Chondrocyte (in vitro differentiated cells): ENCODE measurements at places on chromosomes 3 and 15.

DNA sequence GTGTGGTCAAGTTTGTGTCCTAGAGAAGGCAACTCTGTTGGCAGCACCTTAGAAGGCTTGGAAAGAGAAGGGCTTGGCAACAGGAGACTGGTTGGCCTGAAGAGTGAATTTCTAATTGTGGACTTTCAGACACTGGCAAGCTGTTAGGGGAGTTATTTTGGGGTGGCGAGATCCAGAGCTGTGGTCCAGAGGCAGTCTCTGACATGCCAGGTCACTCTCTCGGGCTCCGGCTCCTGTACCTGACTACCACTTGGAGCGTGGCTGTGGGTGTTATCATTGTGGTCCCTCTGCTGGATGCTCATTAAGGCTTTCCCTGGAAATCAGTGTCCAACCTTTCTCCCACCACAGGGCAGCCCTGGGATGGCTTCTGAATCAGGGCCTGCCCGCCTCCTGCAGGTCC, 209.0 kb downstream of the SLCO3A1 start:
- no peak for DNase-seq

- DNase-seq, result no peak
Measured at GRCh38 chr3:148464246-148464645, 233.5 kb upstream of the AGTR1 start.

- DNase-seq, result no peak
Measured at GRCh38 chr3:149493315-149494021, 19.0 kb downstream of the TM4SF4 start.

- DNase-seq, result no peak
Measured at GRCh38 chr3:162141272-162141791, 644.7 kb downstream of the OTOL1 start.

- no peak for DNase-seq
Measured at GRCh38 chr3:23952646-23953045, 7.6 kb downstream of the NR1D2 start.

- DNase-seq, result no peak
Measured at GRCh38 chr3:185653949-185654757, 68.1 kb downstream of the SENP2 start.

GRCh38 chr15:101060576-101061551, 141.7 kb downstream of the LRRK1 start:
- DNase-seq, result no peak

DNA sequence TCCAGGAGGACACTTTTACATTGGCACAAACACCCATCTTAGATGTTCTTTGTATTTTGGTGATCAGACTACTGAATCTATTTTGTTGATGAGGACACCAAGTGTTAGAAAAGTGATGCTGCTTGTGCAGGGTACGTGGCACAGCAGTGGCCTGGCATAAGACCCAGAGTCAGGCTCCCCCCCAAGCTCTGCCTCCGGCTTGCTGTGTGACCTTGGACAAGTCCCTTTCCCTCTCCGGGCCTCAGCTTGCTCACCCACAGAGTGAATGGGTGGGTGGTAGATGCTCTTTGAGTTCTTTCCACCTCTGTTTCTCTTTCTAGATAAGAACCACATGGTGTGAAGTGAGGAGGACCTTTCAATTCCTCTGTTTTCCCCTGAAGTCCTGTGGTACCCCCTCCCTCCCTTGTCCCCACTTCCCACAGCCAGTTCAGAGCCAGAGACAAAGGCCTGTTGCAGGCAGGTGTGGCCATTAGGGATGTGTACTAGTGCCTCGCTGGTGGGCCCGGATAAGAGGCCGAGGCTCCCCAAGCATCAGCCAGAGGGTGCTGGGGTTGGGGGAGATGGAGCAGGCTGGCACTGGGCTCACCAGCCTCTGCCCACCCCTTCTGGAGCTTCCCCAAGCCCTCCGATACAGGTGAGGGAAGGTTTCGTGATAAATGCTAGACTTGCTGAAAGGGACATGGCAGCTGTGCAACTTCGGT, 43.6 kb downstream of the SMAD6 start:
- DNase-seq, result no peak

DNA sequence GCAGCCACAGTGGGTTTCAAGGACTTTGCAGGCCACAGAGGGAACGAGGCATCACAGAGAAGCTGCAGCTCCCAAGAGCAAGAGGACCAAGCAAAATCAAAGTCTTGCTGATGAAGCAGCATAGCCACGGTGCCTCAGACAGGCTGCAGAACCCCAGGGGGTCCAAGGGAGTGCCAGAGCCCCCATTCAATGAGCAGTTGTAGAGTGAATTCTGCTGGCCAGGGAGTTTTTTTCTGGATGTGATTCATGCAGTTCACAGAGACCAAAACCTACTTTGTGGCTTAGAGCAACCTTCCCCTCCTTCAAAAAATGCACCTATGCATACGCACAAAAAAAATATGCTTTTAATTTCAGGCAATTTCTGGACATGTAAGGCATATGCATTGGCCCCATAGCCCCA, 409.0 kb downstream of the VPS13C start:
- DNase-seq, result no peak

DNA sequence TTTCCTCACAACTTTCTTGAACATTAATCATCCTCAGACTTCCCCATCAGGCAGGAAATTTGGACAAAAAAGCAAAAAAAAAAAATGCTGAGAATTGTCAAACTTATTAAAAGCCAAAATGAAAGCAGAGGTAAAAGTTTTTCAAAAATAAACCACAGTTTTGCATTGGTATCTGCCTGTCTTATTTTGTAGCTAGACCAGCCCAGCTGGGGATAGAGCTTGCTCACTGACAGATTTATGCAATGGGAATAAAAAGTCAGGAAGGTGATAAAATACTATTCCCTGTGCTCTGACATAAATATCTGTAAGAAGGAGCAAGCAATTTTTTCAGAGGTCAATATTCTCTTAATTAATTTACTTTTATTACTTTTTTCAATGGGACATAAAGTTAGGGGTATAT, 1006.7 kb upstream of the ALCAM start:
- no peak for DNase-seq

DNA sequence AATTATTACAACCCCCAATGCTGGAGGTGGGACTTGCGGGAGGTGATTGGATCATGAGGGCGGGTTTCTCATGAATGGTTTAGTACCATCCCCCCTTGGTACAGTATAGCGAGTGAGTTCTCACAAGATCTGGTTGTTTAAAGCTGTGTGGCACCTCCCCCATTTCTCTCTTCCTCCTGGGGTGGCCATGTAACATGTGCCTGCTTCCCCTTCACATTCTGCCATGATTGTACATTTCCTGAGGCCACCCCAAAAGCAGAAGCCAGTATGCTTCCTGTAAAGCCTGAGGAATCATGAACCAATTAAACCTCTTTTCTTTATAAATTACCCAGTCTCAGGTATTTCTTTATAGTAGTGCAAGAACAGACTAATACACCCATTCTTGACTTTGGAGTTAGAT, 20.3 kb upstream of the PROK2 start:
- DNase-seq, result no peak

DNA sequence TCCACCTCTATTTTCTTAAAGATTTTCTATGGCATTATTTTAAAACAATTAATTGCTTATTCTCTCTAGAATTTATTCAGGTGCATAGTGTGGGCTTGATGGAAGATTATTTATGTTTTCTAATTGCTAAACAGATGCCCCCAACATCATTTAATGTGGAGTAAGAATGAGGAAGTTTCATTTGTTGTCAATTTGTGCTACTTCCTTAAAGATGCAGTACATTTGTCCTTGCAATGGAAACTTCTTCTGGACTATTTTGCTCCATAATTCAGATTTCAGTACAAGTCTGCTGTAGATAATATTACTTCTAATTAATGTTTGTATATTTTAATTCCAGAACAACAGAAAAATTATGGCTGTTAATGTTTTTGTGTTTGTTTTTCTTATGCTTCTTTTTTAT, 104.8 kb downstream of the TGFBR2 start:
- no peak for DNase-seq

GRCh38 chr3:50226888-50227389, 9.1 kb upstream of the GNAI2 start:
- no peak for DNase-seq

GRCh38 chr3:81302045-81302444, 459.4 kb downstream of the GBE1 start:
- DNase-seq, result no peak

DNA sequence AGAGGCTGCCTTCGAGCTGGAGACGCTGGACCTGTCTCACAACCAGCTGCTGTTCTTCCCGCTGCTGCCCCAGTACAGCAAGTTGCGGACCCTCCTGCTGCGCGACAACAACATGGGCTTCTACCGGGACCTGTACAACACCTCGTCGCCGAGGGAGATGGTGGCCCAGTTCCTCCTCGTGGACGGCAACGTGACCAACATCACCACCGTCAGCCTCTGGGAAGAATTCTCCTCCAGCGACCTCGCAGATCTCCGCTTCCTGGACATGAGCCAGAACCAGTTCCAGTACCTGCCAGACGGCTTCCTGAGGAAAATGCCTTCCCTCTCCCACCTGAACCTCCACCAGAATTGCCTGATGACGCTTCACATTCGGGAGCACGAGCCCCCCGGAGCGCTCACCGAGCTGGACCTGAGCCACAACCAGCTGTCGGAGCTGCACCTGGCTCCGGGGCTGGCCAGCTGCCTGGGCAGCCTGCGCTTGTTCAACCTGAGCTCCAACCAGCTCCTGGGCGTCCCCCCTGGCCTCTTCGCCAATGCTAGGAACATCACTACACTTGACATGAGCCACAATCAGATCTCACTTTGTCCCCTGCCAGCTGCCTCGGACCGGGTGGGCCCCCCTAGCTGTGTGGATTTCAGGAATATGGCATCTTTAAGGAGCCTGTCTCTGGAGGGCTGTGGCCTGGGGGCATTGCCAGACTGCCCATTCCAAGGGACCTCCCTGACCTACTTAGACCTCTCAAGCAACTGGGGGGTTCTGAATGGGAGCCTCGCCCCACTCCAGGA, 21.1 kb downstream of the NRROS start:
- DNase-seq, result peak; percentile 51

- no peak for DNase-seq
Measured at GRCh38 chr15:27871078-27871901, 227.8 kb downstream of the OCA2 start.

DNA sequence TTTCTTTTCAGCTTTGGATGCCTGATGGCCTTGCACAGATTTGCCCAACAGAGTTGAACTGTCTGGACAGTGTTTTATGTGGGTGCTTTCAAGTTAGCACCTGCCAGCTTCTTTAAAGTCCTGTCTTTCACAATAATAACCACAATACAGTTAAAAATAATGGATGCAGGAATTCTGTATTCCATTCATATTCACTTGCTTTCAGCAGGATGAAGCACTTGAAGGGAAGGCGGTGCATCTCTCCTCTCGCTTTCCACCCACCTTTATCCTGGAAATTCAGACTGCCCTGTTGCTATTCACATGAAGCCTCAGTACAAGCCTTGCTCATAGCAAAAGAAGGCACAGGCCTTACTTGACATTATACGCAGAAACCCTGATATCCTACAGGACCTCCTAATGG, 26.5 kb upstream of the GYG1 start:
- no peak for DNase-seq

DNA sequence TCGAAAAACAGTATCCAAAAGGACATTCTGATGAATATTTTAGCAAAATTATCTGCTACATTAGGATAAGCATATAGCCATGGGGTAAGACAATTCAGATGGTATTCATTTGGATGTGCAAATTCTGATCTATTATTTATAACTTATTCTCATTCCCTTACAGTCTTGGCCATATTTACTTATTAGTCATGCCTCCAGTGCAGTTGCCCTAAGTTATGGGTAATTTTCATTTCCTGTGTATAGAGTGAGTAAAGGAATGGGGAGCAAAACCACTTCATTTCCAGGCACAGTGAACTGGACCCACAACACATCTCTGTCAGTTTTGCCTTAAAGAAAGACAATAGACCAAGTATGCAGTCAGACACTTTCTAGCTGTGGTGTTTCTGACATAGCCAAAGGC, 134.3 kb downstream of the POLQ start:
- no peak for DNase-seq

DNA sequence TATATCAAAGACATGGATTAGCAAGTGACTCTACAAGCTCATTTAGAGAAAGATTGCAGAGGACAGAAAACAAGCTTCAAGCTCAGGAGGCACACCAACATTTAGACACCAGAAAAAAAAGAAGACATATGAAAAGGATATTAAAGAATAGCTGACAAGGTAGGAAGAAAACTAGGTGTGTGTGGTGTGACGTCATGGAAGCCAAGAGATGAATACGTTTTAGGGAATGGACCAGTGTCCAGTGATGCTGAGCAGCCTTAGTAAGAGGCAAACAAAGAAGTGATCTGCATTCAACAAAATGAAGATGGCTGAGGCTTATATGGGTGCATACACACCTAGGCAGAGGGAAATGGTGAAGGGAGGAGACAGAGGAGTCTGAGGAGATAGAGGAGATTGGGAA, 377.4 kb downstream of the ROBO1 start:
- no peak for DNase-seq

DNA sequence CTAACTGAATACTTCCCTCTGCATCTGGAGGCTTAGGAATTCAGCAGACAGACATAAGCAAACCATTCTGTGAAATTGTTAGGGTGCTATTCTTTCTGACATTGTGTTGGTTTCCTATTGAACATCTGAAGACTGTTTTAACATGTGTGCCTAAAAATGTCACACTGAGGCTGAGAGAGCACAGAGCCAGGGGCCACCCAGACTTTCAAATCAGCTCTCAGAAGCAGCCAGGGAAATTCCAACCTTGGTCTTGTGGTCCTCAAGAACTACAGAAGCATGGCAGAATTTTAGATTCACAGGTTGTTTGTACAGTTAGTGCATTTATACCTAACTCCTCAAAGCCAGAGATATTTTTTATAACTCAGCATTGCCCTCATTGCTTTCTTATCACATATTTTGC, 929.2 kb upstream of the CFAP20DC start:
- no peak for DNase-seq

GRCh38 chr15:62637574-62637897, 405.0 kb upstream of the TPM1 start:
- no peak for DNase-seq

GRCh38 chr15:95105229-95105628, 873.9 kb downstream of the MCTP2 start:
- no peak for DNase-seq

- no peak for DNase-seq
Measured at GRCh38 chr3:172102883-172103310, 63.5 kb downstream of the FNDC3B start.

DNA sequence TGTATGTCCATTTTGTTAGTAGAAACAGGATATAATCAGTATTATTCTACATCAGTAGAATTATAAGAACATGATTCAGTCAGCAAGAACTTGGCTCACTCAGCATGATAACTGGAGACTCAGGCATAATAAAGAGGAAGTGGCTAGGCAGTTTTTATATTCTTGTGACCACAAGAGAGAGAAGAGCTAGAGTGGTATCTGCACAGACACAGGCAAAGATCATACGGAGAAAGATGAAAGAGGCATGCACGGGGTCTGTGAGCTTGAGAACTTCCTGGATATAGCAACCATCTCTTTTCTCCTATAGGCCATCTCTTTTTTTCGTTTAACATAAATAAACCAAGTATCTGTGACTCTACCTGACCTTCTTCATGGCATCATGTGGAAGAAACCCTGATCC, 46.8 kb downstream of the MYO5A start:
- no peak for DNase-seq

DNA sequence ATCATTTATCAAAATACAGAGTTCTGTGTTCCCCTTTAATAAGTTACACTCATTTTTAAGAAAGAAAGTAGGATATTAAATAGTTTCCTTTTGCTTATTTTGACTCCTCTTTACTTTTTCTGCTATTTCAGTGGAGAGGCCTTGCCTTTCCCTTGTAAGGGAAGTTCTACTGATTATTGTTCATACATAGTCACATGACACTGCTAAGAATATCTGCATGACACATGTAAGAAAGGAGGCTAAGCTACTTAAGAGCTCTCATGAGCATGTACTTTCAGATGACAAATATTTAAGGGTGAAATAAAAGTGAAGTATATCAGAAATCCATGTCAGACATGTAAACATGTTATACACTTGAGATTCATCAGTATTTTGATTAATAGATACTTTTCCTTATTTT, 39.0 kb downstream of the MYRIP start:
- no peak for DNase-seq
